Stimulated activated CD8-positive, alpha-beta memory T cell treated with anti-CD3 and anti-CD28 coated beads, Interleukin-15, amount 100 ng/mL, for 24 hours (primary cell): ENCODE measurements at places on chromosomes 2 and 18.

DNA sequence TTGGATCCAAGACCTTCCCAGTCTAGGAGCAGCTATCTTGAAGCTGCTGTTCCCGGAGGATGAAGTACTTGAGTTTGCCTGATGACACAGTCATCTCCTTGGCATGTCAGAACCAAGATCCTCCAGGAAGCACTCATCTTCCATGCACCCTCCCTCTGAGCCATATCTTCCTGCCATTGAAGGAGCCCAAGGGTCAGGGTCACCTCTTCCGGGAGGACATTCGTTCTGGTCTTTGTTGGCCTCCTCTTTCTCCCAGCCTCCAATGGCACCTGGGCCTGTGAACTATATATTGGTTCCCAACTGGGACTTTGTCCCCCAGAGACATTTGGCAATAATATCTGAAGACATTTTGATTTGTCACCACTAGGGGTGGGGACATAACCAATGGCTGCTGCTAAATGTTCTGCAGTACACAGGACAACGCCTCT lies 4.2 kb upstream of the MYO7B start:
- DNase-seq: no peak

GRCh38 chr2:25421820-25422411 lies 80.2 kb upstream of the DNMT3A start:
- no peak for DNase-seq

DNA sequence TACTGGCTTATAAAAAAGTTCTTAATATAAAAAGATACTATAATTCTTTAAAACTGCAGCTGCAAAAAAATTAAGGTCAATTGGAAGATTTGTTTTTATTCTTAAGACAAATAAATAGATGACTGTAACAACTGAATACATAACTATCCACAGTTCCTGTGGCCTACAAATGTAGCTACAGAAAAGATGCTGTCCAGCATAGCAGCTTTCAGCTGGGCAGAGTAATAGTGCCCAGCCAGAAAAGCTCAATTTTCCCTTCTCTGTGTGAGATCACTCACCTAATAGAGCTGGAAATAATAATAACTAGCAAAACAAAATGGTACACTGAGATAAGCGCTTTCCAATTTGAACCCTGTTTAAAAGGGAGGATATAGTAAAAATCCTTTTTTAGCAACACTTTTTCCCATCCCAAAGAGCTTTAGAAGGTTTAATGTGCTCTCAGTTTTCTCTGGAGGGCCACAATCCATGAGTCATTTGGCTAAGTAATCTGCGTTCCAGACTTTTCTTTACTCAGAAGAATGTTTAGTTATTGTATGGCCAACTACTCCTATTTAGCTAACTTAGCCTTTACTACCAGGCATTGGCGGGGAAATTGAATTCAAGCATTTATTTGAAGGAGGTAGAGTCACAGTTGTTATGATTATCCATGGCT lies 158.1 kb upstream of the SLC39A10 start:
- DNase-seq: no peak

- DNase-seq: no peak
Measured at GRCh38 chr2:215845839-215846586, 167.3 kb downstream of the MREG start.

DNA sequence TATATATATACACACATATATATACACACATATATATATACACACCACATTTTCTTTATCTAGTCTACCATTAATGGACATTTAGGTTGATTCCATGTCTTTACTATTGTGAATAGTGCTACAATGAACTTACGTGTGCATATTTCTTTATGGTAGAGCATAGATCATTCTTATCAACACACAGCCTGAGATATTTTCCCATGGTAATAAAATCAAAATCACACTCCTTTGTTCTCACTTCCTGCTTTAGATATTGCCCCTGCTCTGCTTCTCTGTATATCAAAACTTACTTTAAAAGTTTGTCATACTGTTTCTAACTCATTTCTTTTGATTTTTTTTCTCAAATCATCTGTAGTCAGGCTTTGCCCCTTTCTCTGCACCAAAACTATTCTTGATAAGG lies 119.9 kb downstream of the DCC start:
- no peak for DNase-seq

DNA sequence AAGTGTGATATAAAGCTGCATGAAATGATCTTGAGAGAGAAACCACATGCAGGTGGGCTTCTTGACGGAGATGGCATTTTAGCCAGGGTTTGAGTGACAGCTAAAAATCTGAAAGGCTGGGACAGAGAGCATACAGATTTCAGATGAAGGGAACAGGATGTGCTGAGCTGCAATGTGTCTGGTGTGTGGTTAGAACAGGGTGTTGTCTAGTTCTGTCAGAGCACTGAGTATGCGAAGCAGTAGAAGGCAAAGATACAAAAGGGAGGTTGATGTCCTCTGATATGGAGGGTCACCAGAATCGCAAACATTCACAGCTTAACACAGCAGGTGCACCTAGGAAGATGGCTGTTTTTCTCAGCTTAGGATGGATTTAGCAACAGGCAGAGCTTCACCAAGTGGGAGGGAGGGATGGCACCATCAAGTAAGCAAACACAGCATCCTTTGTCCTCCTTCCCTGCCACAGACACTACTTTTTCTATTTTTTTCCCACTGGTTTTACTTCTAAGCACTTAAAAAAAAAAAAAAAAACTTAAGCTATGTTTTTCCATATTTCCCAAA lies 182.5 kb downstream of the TMX3 start:
- DNase-seq: no peak

- no peak for DNase-seq
Measured at GRCh38 chr2:46679761-46680160, 200.4 kb downstream of the TMEM247 start.

DNA sequence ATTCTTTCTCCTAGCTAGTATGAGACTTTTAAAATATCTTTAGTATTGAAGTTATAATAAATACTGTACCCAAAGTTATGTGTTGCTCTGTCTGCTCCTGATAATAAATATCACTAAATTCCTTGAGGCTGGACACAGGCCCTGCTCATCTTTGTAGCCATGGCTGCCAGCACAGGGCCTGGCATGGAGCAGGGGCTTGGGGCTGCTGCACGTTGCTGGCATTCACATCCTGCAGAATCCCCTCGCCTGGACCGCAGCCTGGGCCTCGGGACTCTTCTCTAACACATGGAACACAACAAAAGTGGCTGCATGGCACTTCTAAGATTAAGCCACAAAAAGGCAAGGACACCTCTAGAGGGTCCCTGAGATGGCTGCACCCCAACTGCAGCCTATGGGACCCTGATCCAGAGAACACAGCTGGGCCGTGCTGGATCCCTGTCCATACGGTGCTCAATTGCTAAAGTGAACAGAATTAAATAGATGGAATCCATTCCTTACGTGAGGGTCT lies 477.5 kb upstream of the MYT1L start:
- DNase-seq: no peak

- DNase-seq: no peak
Measured at GRCh38 chr18:76453057-76453561, 41.9 kb downstream of the ZNF516 start.

DNA sequence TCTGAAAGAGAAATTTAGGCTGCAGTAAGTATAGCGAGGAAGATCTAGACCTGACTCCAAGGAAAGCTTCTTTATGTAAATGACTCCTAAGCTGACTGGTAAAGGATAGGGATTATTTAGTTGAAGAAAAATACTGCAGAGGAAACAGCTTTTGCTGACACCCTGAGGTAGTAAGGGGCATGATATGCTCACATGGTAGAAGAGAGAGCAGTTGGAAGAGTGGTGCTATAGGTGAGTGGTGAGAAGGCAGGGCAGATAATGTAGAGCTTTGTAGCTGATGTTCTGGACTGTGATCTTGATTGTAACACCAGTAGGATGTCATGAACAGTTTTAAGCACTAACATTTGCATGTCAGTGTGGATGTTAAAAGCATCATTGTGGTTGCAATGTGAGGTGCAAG lies 639.1 kb upstream of the SLC39A10 start:
- DNase-seq: no peak

DNA sequence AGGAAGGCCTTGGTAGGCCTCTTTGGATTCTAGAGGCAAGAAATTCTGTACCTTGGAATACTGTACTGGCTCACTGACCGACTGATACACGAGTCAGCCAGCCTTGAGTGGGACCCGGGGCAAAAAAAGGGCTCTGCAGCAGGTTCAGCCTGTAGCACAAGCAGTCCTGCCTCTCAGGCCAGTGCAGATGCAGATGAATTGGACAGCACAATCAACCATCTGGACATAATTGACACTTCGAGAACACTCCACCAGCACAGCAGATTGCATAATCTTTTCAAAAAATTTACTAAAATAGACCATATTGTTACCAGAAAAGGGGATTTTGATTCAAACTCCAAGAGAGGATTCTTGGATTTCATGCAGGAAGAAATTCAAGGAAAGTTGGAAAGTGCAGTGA lies 241.6 kb downstream of the RPIA start:
- no peak for DNase-seq

DNA sequence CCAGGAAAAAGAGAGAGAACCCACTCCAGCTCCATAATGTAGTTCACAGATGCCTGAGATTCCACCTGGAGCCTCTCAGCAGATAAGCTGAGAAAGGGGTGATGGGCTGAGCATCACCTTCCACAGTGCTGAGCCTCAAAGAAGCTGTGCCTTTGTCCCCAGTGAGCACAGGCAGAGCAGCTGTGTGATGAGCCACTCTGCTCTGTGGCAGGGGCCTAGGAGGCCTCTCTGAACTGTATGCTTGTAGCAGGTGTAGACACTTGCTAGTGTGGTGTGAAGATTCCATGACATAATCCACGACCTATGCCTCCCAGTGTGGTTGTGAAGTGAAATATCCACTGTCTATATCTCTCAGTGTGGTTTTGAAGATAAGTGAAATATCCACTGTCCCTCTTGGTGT lies 70.4 kb upstream of the MGAT4A start:
- DNase-seq: no peak

- DNase-seq: no peak
Measured at GRCh38 chr2:89845532-89845931, 1154.1 kb downstream of the RPIA start.

- DNase-seq: no peak
Measured at GRCh38 chr18:45774065-45774521, 50.1 kb downstream of the SLC14A1 start.

GRCh38 chr2:84029903-84030575 lies 429.0 kb downstream of the SUCLG1 start:
- no peak for DNase-seq

GRCh38 chr2:25853038-25853638 lies 25.1 kb downstream of the ASXL2 start:
- DNase-seq: no peak

DNA sequence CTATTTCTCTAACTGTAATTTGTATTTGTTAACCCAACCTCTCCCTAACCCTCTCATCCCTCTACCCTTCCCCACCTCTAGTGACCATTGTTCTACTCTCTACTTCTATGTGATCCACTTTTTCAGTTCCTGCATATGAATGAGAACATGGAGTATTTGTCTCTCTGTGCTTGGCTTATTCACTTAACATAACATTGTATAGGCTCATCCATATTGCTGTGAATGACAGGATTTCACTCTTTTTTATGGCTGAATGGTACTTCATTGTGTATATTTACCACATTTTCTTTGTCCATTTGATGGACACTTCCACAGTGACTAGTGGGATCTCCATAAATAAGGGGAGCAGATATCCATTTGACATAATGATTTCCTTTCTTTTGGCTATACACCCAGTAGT lies 103.7 kb downstream of the PLEKHM3 start:
- no peak for DNase-seq

GRCh38 chr2:235180642-235181041 lies 228.8 kb downstream of the SH3BP4 start:
- DNase-seq: no peak

DNA sequence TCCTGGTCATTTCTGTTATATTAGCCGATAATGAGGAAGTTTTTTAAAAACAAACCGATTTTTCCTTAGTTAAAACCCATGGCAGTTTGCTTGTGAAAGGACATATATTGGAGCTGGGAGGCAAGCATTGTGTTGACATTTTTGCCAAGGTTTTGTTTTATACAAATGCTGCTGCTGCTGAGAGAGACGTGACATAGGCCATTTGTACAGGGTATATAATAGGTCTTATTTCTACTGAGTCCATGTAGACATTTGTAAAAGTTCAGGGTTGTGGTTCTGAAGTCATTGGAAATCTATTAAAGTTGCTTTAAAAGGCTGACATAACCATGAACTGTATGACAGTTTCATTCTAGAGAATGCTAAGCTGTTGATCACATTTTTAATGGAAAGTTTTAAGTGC lies 424.0 kb upstream of the FANCL start:
- DNase-seq: no peak

DNA sequence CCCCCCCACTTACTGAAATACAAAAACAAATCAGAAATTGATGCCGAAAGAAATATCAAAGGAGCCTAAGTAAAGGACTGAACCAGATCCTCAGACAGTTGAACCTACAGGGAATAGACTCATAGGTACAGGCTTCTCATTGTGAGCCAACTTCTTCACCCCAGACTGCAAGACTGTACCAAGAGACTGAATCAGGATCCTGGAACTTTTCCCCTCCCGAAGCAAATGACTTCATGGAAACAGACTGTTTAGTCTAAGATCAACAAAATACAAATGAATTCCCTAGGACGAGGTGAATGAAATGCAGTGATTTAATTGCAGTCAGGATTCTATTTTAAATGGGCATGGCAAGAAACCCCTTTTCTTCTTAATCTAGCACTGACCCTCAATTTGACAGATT lies 53.6 kb upstream of the RNF152 start:
- DNase-seq: no peak

- DNase-seq: no peak
Measured at GRCh38 chr18:35510076-35510651, 12.4 kb upstream of the INO80C start.
